Left renal pelvis (tissue), 4 donors: ENCODE measurements at places on chromosomes 2 and 18. TPM values are rescaled to one million over a fixed set of nuclear protein-coding genes. Genes with fewer than 3 reads are reported as not detected.

RAD51AP2 gene
- polyA plus RNA-seq: 0.20 TPM

DNA sequence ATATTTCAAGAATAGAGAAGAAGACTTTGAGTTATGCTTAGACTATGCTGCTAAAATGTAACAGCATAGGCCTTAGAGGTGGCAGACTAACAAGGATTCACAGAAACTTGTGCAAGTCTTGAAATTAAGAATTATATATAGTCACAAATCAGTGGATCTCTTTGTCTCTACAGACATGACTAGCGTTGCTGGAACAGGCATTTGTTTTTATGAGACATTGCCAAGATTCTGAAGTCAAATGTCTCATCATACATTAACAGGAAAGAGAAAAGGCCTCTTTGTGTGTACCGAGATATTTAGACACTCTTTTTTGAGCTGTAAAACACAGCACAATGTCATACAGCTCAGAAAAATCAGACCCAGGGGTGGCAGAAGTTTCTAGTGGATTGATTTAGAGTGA, 207.1 kb downstream of the TMX3 start:
- no peak for DNase-seq

- DNase-seq: no peak
These were observed 17.7 kb upstream of the ACTR3 start for GRCh38 chr2:113872201-113872600.

GRCh38 chr2:224749136-224749535, 33.0 kb upstream of the CCDC195 start:
- DNase-seq: no peak

GRCh38 chr2:60294901-60295635, 258.4 kb downstream of the BCL11A start:
- DNase-seq: no peak
